Caki2 (cell line): ENCODE measurements at places on chromosomes 3 and 15.

- peak; percentile 33 for DNase-seq
These were observed 34.1 kb downstream of the CCDC191 start for GRCh38 chr3:114022145-114022802.

DNA sequence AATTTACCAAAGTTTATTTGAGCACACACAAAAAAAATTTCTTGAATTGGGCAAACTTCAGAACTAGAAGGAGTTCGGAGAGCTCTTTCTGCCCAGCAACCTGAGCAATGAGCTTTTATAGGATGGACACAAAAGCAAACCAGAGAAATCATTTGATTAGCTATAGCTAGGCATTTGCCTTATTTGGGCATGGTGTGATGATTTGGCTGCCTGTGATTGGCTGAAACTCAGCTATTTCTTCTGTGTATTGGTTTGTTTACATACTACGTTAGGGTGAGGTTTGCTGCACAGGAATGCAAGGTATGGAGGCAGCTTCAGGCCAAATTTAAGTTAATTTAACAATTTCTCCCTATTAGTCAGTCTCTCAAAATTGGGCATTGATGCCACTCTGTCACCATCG, 65.1 kb downstream of the NEK11 start:
- peak; percentile 18 for DNase-seq

- DNase-seq, result no peak
These were observed 30.7 kb downstream of the SCN11A start for GRCh38 chr3:39021029-39021428.

DNA sequence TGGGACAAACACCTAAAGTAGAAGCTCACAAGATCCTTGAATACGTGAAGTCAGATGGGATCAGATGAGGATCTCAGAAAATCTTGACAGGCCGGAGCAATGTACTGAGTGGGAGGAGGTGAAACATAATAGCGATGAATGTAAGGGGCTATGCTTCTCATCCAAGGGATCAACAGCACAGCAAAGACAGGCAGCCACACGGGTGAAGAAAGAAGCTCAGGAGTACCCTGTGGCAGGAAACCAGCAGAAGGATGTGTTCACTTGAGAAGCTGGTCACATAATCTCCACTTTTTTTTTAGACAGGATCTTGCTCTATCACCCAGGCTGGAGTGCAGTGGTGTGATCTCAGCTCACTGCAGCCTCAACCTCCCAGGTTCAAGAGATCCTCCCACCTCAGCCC, 92.4 kb downstream of the MEGF11 start:
- no peak for DNase-seq

DNA sequence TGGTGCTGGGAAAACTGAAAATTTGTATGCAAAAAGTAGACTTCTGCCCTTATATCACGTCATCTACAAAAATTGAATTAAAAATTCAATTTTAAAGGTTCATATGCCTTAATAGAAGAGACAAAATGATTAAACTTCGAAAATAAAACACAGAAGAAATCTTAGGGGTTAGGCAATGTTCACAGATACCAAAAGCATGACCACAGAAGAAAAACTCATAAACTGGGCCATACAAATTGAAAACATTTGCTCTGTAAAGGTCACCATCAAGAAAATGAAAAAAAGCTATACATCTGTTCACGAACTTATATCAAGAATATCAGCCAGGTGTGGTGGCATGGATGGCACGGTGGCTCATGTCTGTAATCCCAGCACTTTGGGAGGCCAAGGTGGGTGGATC, 245.1 kb downstream of the PCCB start:
- DNase-seq, result no peak

- no peak for DNase-seq
These were observed 288.7 kb downstream of the EPHB1 start for GRCh38 chr3:135083756-135084155.

- DNase-seq, result no peak
These were observed 34.1 kb upstream of the POLG start for GRCh38 chr15:89368566-89369223.

GRCh38 chr3:71103430-71103921, 480.1 kb downstream of the FOXP1 start:
- DNase-seq, result peak; percentile 87

- DNase-seq, result no peak
These were observed 366.7 kb upstream of the ROBO2 start for GRCh38 chr3:76673171-76673570.

DNA sequence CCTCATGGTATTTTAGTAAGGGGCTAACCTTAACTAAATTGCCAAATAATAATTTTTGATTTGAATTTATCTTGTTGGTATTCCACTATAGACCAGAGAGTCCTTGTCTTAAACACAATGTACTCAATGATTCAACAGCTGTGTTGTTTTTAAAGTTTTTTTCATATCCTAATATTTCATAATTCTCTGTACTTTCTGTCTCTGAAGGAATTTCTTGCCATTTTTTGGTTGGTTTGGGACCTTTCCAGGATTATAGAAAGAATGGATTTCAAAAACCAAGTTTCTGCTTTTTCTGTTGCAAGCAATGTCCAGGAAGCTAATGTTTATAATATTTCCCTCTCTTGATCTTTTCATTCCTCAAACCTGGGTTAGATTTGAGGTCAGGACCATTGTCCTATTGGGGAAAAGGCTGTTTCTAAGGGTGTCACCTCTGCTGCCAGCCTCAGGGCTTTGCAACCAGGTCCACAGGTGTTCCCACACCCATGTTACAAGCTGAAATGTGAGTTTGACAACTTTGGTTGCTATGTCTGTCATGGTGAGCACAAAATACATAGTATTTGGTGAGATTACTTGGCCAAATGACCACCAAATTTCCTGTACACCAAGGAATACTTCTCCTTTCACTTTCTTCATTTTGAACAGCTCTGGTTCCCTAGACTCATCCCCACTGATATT, 363.7 kb upstream of the RGMA start:
- DNase-seq, result no peak

- DNase-seq, result no peak
These were observed 33.9 kb downstream of the OSBPL10 start for GRCh38 chr3:31947162-31947561.

DNA sequence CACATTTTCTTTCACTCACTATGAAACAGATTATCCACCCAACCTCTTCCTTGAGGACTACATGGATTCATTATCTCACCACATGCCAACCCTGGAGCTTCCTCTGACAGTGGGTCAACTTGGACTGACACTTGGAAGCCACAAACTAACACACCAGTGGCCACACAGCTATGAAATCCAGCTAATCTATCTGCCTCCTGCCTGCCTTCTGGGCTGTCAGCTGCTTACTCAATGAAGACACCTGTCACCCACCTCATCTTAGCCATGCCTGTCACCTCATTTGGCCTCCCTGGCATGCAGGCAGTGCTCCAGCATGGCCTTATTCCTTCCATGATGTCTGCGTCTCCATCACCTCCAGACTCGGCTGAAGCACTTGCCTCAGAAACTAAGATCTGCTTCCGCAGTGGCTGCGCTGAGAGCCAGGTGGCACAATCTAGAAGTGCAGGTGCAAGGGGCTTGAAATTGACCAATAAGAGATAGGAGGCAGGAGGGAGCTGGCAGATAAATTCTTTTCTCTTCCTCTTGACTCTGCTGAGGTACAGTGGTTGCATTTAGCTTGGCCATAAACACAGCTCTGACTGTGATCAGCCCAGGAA, 105.2 kb upstream of the RNF7 start:
- DNase-seq, result no peak

GRCh38 chr3:120477781-120478180, 27.0 kb upstream of the FSTL1 start:
- DNase-seq, result no peak

- DNase-seq, result no peak
These were observed 383.0 kb downstream of the TBL1XR1 start for GRCh38 chr3:176814285-176814684.

DNA sequence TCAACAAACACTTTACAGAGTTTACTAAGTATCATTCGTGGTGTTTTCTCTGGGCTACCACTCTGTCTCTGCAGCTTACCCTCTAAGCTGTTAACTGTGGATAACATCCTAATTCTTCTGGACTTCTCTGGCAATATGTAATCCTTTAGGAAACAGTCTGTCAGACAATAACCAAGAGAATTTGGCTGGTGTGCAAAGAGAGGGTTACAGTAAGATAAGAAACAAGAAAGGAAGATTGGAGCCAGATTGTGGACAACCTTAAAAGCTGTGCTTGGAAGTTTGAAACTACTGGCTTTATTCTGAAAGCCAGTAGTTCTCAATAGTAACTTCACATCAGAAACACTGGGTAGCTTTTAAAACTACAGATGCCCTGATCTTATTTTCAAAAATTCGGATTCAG, 778 bp downstream of the ARL6 start:
- no peak for DNase-seq

DNA sequence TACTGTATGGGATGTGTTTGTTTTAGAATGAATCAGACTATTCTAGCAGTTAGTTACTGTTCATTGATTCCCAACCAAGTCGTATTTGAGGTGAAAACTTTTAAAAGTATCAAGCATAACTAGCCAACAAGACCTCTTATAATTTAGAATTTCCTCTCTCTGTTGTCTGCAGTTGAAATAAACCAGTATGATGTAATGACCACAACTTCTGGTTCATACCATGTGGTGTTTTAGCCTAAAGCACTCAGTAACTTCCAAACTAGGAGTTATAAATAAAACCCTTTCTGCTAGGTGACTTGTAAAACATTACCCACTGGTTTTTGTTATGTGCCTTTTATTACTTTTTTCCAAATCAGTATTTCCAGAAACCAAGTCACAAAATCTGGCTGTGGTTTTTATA, 19.8 kb upstream of the P2RY12 start:
- peak; percentile 12 for DNase-seq

DNA sequence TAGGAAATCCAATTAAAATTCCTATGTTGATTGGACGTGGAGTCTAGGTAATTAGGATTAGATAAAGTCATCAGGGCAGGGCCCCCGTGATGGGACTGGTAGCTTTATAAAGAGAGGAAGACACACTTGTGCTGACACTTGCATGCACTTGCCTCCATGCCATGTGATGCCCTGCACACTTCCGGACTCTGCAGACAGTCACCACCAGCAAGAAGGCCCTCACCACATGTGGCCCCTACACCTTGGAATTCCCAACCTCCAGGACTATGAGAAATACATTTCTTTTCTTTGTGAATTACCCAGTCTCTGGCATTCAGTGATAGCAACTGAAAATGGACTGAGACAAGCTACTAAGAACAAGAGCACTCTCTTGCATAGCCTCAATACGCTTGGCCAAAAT, 90.6 kb downstream of the CRYGS start:
- no peak for DNase-seq

DNA sequence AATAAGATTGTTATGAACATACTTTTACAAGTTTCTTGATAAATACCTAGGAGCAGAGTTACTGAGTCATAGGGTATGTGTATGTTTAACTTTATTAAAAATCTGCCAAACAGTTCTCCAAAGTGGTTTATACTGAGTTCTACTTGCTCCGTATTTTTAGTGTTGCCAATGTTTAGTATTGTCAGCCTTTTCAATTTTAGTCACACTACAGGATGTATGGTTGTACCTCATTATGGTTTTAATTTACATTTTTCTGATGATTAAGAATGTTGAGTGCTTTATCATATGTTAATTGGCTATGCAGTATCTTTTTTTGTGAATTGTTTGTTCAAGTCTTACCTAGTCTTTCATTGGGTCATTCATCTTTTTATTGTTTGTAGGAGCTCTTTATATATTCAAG, 4.3 kb downstream of the TMOD3 start:
- DNase-seq, result no peak

DNA sequence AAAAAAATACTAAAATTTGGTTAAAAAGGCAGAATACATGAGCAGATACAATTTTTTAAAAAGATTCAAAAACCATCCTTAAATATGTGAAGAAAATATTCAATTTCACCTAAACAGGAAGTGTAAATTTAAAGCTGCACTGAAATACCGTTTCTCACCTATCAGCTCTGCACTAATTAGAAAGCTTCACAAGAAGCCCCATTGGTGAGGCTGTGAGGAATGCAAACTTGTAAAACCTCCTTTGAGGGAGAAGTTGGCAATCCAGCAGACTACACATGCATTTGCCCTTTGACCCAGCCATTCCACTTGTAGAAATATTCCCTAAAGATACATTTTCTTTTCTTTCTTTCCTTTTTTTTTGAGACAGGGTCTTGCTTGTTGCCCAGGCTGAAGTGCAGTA, 18.8 kb downstream of the BLM start:
- no peak for DNase-seq

DNA sequence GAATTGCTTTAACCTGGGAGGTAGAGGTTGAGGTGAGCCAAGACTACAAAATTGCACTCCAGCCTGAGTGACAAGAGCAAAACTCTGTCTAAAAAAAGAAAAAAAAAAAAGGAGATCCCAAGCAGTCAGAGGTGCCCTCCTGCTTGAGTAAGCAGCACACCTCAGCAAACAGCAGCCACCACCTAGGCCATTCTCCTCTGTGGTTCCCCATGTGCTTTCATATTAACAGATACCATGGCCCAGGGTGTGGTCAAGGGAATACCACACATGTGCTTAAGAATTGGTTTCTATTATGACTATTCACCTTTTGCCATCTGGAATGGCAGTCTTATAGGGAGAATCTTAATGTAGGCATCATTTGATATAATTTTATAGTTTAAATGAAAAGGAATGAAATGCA, 24.7 kb upstream of the CSPG5 start:
- DNase-seq, result no peak

- DNase-seq, result no peak
These were observed 503.4 kb upstream of the CBLB start for GRCh38 chr3:106371971-106372805.

DNA sequence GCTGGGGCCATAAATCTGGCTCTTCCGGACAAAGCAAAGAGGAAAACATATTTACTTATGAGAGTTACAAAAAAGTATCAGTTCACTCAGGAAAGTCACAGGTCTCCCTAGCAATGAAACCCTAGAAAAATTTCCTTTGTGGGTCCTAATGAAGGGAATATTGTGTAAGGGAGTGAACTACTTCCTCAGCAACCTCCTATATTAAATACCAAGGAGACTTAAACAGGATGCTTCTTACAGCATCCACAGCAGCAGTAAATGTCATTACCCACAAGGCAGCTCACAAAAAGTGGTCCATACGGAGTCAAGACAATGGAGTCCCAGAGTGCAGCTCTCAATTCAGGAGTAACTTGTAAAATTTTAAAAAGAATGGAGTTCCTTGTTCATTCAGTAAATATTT, 14.9 kb upstream of the SLC24A5 start:
- no peak for DNase-seq

DNA sequence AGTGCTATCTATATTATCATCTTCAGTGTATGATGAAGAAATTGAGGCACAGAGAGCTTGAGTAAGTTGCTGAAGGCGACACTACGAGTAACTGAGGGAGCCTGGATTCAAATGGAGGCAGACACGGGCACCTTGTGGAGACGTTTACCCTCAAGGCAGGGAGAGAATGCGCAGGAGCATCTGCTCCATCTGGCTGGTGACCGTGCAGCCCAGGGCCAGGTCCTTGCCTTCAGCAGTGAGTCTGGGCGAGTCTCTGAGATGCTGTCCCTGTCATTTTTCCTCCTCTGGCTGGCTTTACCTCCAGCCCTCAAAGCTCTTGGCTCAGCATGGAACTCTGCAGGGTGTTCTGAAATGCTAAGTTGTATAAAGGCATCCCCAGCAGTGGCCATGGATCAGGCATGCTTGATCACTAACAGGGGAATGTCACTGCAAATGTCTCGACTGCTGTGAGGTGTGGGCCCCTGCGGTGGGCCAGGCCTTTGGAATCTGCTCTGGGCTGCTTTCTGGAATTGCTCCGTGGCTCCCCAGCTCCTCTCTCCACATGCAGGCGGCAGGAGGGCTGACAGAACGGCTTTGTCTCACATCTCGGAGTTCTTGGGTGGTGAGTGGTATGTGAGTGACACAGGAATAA, 19.7 kb downstream of the SPSB4 start:
- DNase-seq, result no peak

- peak; percentile 61 for DNase-seq
These were observed 92.1 kb upstream of the CHD2 start for GRCh38 chr15:92807971-92808571.
